ENCODE measurements at places on chromosomes 1 and 21. TPM values are rescaled to one million over a fixed set of nuclear protein-coding genes. Genes with fewer than 3 reads are reported as not detected.
A peak's percentile ranks its signal among the peaks of the same experiment; 100 is the strongest.

GRCh38 chr1:158506369-158506987, 34.5 kb downstream of the OR10R2 start:
- no peak for DNase-seq

- peak; percentile 66 for DNase-seq
Measured at GRCh38 chr1:2229037-2229864, 1.1 kb downstream of the SKI start.

GRCh38 chr1:182283746-182284544, 107.6 kb downstream of the GLUL start:
- DNase-seq: no peak

- no peak for DNase-seq
Measured at GRCh38 chr1:32393832-32394140, 455 bp downstream of the BSDC1 start.

DNA sequence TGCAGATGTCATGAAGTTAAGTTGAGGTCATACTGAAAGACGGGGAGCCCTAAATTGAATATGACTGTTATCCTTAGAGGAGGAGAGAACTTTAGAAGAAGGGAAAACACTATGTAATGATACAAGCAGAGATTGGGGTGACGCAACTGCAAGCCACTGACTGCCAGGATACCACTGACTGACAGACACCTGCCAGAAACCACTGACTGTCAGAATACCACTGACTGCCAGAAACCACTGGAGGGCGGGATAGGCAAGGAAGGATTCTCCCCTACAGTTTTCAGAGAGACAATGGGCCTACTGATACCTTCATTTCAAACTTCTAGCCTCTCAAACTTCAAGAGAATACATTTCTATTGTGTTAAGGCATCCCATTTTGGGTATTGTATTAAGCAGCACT, 388.7 kb downstream of the USH2A start:
- no peak for DNase-seq

Gene CHI3L2
- 0.23 TPM for total RNA-seq

DNA sequence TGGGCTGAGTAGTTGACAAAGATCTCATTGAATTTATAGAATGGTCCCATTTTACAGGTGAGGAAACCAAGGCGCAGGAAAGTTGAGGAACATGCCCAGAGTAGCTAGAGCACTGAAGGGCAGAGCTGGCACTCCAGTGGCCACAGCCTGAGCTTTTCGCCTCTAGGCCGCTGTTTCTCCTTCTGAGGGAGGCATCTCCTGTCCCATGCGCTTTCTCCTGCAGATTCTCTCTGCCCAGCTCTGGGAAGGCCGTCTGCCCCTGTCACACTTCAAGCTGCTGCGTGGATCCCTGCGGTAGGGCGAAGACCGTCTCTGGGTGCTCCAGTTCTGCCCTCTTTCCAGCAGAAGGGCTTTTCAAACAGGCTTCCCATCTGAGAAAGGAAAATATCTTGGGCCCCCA, 159.9 kb downstream of the ACTL8 start:
- no peak for DNase-seq

DNA sequence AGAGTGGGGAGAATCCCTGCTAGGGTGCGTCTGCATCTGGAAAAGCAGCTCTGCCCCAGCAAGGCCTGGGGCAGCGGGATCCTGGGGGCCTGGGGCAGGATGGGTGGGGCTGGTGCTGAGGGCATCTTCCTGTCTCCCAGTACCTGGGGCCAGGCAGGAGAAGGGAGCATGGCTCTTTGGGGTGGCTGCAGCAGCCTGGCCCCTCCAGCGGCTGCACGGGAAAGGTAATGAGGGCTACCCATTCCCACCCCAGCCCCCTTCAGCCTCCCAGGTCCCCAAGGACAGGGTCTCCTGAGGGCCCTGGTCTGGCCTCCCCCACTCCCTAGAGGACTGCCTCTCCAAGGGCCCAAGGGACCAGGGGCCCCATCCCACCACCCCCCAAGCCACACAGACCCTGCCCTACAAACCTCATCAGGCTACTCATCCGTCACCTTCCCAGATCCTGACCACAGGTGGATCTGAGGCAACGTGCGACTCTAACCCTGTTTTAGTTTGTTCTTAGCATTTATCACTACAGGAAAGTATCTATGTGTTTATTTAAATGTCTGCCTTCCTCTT, 910 bp upstream of the ANKRD65 start:
- DNase-seq: no peak

DNA sequence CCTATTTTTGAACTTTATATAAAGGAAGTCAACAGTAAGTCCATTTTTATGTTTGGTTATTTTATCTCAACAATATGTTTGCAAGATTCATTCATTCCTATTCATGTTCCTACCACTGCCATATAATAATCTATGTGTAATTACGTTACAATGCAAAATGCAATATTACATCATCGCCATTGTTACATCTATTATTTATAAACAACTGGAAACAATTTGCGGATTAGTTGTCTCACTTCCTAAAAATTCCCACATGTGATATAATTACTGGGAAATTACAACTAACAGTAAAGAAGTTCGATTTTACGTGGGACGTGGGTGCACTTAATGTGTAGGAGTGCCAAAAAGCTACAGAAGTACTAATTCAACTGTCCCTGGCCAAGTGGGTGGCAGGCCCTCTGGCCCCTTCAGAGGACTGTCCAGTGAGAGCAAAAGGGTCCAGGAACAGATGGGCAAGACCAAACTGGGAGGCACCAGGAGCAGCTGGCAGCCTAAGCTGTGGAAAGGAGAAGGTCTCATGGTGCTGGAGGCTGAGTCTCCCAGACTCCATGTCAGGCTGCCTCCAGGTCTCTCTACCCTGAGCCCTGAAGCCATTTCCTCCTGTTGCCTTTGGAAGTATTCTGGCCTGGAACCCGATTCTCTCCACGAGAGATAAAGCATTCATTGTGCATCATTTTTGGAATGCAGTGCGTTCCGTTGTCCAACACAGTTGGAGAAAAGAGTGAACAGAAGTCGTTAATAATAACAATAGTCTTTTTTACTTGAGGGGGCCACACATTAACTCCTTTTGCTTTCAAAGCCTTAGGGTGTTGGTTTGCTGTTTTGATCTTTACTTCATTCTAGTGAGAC, 42.9 kb downstream of the TNNT2 start:
- no peak for DNase-seq

- DNase-seq: no peak
Measured at GRCh38 chr1:37042506-37042905, 8.2 kb upstream of the GRIK3 start.

DNA sequence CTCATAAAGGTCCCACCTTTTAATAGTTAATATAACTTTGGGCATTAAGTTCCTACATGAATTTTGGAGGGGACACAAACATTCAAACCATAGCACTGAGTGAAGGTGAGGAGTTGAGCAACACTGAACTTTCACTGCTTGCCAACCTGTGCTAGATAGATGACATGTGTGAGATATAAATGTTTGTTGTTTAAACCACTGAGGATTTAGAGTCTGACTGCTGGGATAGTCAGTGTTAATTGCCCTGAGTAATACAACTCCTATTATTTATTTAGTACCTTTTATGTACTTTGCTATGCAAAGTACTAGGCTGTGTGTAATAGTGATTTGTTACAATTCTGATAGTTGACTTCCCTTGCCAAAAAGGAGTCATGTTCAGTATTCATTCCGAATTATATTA, 32.4 kb upstream of the SLC16A1 start:
- no peak for DNase-seq

All from liver (tissue), 10 donors.